ENCODE measurements at places on chromosomes 5 and 9.

DNA sequence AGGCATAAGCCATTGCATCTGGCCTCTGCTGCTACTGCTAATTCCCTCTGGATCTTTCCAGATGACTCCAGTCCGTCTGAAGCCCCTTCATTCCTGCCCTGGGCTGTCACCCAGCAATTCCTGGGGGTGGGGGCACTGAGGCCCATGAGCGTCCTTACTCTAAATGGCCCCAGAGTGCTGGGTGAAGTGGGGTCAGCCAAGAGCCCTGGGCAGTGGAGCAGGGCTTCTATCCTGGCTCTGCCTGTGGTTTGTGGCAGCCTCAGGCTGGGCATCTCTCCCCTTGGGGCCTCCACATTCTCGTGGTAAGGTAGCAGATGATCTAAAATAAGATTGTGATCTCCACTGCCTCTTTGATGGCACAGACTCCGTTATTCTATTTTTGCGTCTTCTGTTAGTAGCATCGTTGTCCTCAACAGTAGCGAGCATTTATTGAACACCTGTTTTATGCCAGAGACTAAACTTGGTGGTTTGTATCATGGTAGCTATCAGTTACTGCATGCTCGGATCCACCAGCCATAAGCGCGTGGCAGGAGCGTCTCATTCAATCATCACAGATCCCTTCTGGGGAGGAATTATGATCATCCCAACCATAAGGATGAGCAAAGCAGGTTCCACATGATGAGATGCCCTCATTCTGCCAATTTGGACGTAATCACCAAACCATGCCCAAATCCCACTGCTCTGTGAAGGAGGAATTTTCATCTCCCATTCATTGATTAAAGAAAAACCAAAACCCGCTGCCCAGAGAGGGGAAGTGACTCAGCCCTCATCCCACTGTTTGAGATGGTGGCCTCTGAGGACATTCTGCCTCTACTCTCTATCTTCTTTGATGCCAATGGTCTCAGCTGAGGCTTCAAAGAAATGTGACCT is 21.9 kb upstream of the DUSP1 start:
- DNase-seq: no peak

DNA sequence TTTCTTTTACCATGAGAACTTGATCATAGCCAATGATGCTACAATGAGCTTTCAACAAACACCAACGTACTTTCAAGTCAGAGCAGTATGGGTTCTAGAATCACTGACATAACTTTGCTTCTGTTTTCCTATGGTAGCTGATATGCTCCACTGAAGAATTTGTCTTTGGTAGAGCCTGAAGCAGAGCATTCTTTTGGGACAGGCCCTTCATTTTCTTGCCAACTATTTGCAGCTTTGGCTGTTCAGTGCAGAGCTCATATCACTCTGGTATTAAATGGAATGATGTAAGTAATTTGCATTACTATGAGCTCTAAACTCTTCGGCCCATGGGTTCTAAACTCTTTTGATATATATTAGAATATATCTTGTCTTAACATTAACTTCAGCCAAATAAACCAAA is 51.8 kb upstream of the APC start:
- DNase-seq: no peak

GRCh38 chr5:112709416-112709815 is 28.3 kb upstream of the APC start:
- DNase-seq: no peak

GRCh38 chr9:690517-691111 is 150.9 kb upstream of the DMRT1 start:
- DNase-seq: no peak

DNA sequence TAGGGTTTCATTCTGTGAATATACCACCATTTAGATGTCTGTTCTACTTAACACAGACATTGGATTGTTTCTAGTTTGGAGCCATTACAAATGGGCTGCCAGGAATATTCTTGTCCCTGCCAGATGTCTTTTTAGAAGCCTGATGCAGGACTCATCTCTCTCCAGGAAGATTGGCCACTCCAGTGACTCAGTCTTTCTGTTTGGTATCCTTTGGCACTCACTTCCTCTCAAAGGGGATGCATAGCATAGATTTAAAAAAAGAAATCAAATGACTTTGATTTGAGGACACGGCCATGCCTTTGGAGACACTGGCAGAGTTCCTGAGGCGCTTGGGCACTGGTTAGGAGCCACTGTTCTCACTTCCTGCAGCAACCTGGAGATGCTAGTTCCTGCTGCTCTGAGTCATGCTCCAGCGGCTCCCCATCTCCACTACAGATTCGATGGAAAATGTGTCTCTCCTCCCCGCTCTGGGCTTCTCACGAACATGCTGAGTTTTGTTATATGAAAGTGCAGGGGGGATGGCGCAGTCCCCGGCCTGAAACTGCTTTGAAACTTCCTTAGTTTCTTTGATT is 3.5 kb upstream of the ZNF366 start:
- DNase-seq: no peak

GRCh38 chr9:374736-375135 is 160.1 kb downstream of the DOCK8 start:
- DNase-seq: no peak

GRCh38 chr9:129650680-129651235 is 8.8 kb upstream of the ASB6 start:
- no peak for DNase-seq

- no peak for DNase-seq
These were observed 269.9 kb downstream of the PRR16 start for GRCh38 chr5:120734033-120734432.

DNA sequence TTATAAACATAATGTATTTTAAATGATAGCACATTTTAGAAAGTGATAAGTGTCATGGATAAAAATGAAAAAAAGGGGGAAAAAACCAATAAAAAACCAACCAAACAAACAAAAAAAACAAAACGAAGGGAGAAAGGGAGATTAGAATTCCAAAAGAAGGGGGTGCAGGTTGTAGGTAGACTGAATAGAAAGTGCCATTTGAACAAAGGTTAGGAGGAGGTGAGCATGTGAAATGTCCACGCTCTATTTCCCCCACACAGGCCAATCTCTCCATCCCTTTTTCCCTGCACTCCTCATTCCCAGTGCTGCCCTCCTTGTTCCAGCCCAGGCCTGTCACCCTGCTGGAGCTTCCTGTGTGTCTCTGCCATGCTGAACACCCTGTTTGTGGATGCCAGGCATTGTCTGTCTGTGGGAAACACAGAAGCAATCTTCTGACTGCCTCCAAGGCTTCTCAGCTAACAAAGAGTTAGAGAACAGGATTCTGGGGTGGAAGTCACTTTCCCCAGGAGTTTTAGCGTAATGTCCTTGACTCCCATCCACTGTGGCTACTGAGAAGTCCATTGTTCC is 138.8 kb downstream of the ADAMTS16 start:
- no peak for DNase-seq
